ENCODE measurements at places on chromosomes 11 and 22.

GRCh38 chr11:106077609-106078455 lies at the start of gene AASDHPPT:
TSS of gene AASDHPPT (plus strand) at chr11:106077662. CDS start at chr11:106077711, 49 bp downstream.
- no peak for DNase-seq

DNA sequence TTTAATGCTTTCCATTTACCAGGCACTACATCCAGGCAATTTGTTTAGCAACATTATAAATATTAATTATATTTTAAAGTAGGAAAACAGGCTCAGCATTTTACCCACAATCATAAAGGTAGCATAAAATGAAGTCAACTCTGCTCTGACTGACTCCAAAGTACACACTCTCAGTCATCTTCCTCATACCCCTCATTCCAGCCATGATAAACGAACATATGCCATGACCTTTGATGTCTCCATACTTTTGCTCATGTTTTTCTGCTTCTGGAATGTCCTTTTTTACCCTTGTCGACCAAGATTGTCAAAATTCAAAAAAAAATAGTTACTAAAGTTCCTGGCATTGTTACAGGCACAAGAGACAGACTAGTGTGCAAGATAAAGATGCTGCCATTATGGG lies 77.7 kb upstream of the SOX6 start:
- DNase-seq: no peak

GRCh38 chr11:8237453-8237852 lies 26.2 kb downstream of the LMO1 start:
- no peak for DNase-seq

DNA sequence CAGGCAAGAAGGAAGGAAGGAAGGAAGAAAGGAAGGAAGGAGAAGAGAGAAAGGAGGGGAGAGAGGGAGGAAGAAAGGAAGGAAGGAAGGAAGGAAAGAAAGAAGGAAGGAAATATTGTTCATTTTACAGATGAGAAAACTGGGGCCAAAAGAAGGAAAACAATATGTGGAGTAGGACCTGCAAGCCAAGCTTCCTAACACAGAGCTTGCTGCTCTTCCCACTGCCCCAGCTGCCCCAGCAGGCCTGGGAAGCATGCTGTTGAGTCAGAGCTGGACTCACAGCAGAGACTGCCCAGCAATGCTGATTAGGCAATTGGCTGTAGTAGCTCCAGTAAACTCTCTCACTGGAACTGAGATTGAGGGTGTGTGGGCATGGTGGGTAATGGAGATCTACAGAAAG lies 42.6 kb upstream of the SMCO4 start:
- DNase-seq: no peak

DNA sequence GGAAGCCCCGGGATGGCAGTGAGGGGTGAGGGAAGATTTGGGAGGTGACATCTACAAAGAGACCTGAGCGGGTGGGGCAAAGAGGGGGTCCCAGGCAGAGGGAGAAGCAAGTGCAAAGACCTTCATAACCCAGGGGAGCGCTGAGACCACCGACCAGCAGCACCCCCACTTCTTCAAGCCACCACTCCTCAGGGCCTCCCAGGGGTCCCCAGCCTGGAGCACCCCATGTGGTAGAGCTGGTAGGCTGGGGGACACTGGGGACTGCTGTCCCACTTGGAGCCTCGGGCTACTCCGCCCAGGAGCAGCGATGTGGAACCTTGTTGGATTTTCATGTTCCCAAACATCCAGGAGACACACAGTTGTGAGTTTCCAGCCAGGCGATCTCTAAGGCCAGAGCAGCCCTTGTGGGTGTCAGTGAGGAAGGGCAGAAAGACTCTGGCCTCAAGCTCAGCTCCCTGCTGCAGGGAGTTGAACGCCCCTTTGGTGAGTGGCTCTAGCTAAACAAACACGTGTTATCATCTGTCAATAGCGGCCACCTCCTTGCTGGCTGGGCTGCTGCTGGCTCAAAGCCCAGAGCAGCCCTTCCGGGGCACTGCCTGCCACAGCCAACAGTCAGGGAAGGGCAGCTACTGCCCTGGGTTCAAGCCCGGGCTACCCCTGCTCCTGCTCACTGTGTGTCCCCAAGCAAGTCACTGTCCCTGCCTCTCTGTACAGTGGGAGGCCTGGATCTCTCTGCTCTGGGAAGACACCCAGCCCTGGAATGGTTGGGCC lies 25.7 kb upstream of the CHKA start:
- no peak for DNase-seq

DNA sequence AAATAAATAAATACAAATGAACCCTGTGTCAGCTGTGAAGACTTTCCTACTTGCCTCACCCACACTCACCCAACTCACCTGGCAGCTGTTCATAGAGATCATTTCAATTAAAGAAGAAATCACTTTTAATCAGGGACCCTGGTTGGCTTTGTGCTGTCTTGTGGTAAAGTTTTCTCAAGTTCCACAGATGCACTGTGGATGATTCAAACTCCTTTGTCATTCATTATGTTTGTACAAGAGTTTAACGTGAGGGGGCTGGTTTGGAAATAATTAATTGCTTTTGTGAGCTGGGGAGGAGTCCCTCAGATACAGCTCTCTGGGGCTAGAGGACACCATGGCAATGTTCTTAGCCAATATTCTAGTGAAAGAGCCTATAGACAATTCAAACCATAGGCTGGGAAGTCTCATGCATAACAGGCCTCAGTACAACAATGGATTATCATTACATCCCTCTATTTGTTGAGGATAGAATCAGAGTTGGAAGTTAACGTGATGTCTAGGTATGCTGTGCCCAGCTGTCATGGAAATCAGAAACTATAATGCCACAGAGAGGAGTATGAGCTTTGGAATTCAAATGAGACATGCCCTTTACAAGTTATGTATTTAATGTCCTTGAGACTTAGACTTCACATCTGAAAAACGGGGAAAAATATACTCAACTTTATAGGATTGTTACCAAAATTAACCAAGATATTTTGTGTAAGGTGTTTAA lies 698.5 kb downstream of the KCNA4 start:
- DNase-seq: no peak

DNA sequence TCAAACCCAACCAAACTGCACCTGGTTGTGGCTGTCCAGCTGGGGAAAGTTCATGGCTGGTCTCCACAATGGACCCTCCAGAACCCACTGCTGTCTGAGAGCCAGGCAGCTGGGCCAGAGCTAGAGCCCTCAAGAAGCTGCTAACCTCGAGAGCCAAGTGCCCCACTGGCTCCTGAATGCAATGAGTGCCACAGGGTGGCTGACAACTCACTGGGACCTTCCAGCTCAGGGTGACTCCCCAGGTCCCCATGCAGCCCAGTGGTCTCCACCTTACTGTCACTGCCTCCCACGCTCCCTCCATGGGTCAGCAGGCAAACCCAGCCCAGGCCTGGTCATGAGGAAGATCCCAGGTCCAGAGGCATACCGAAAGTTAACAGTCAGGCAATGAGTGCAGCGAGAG lies 8.0 kb upstream of the CHST1 start:
- no peak for DNase-seq

GRCh38 chr11:16924826-16925560 lies 89.2 kb downstream of the PLEKHA7 start:
- no peak for DNase-seq

DNA sequence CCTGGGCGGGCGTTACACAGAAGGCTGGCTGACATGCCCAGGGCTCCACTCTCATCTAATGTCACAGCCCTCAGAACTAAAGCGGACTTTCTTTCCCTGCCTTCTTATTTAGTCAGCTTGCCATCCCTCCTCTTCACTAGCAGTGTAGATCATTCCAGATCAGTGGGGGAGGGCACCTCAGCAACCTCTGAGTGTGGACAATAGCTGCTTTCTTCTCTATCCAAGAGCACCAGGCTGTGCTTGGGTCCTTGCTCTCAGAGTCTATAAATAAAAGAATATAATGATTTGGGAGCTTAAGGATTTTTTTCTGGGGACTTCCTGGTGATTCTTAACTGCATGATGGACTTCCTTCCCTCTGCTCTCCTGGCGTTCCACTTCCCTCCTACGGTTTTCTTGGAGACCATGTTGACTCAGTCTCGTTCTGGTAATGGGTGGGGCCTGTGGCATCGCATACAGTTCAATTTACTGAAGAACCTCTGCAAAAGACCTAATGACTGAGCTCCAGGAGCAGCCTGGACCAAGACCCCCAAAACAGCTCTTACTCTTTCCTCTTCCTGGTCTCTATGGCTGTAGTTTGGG lies 2.9 kb upstream of the HMBS start:
- no peak for DNase-seq

DNA sequence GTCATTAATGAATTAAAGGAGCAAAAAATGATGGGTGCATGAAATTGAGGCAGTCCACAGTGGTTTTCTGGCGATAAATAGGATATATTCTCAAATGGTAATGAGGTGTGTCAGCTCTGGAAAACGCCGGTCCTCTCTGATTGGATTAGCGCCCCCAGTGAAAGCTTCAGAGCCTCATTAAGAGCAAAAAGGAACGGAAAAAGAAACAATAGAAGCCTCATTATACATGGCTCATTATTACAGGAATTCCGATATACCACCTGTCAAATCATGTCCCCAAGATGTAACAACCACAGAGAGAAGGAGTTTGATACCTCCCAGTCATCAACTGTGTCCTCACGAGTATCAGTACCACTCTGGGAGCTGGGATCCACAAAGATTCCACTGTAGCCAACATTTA lies 175.7 kb upstream of the PITPNB start:
- no peak for DNase-seq

DNA sequence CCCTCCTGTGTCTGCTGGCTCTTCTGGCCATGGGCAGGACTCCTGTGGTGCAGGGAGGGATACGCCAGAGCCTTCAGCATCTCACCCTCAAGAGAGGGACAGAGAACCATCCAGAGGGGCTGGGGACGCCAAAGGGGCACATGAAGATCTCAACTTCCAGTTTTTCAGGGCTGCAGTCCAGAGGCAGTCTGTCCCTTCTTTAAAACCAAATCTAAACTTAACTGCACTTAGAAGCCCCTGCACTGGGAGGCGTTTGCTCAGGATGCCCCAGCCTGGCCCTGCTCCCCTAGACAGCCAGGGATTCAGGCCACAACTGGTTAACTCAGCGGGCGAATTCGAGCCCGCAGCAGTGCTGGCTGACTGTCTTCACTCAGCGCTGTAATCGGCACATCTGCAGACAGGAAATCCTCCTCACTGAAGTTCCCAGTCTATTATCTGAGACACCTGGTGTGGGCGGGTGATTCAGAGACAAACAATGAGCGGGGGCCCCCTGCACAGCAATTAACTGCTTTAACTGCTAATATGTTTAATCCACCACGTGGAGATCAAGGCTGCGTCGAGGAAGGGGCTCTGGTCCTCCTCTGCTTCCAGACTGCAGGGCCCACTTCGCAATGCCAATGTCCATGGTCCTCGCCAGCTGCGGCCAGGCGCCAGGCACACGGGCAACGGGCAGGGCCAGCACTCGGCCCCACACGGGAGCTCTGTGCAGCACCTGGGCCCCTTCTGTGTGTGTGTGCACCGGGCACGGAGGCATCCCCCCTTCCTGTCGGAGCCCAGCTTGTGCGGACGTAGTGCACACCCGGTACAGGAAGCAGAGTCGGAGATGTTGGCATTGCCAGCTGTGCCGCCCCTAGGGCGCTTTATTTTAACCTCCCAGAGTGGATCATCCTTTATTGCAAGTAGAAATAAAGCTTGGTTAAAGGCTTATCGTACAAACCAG lies 36.9 kb upstream of the GNB1L start:
- DNase-seq: peak; percentile 66

GRCh38 chr22:26889802-26890201 lies 232.4 kb downstream of the MIAT start:
- no peak for DNase-seq

DNA sequence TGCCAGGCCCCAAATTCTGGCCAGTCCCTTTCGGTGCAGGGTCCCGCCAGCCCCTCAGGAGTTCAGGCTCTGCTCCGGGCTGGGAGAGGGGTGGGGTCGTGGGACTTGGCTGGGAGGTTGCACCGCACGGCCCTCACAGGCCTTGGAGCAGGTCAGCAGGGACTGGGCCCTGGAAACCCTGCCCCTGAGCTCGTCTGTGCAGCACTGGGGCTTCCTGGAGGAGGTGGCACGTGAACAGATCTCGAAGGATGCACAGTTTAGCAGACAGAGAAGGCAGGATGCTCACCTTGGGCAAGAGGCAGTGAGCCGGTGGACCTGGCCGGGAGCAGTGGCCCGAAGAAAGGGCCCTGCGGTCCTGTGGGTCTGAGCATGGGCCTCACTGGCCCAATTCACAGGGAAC lies 70.0 kb downstream of the WNT7B start:
- DNase-seq: no peak

DNA sequence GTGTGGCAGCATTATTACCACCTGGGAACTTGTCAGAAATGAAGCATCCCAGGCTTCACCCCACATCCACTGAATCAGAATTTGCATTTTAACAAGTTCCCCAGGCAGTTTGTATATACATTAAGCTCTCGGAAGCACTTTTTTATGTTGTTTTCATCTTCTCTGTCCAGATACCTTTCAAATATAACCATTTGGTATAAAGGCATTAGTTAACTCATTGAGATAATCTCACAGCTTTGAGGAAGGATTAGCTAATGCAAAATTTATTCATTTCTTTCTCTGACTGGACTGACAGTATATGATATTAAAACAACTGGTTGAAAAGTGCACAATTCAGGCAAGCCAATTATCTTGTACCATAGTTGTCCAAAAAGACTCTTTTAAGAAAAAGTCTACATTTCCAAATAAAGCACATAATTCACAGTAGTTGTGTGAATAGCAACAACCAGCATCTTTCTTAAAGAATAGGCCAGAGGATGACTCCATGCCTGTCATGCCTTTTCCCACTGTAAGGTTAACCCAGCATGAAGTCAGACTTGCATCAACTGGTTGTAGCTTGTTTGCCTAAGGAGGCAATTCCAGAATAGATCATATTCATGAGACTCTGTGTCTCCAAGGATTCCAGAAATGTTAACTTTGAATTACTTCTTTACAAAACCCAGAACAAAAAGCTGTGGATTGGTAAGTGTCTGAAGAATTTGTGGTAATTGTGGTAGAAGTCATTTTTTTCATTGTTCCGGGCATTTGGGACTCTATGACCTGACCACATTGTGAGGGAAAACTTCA lies 254.3 kb upstream of the SESN3 start:
- no peak for DNase-seq

DNA sequence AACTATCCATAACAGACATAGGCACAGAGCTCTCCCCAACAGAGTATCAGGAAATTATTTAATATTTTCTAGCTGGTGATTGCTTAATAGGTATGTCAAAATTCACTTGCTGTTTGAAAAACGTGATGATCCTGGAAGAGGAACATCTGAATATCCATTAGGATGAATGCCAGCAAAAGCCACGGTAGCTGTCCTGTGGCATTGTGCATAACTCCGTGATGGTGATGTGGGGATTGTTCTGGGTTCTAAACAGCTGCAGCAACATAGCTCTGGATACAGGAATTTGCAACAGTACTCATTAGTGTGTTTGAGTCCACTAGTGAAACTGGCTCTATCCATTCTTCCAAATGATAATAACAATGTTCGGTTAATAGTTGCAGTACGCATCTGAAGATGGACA lies 78.8 kb downstream of the C11orf65 start:
- no peak for DNase-seq

DNA sequence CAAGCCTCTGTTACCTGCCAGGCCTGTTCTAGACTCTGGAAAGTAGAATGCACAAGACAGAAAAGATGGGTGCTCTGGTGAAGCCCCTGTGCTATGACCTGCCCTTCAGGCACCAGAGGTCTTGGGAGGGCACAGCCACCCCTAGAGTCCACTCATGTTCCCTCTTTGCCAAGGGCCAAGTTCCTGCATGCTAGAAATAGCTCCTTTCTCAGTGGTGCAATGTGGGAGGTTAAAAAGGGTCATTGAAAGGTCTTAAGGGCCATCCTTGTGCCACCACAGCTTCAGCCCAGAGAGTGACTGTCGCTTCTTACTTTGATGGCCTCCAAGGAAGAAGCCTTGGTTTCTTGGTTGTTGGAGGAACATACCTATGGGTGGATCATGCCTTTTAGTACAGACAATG lies 84.6 kb upstream of the PARVA start:
- no peak for DNase-seq

GRCh38 chr11:78961937-78962701 lies 387.5 kb upstream of the NARS2 start:
- no peak for DNase-seq
